ENCODE measurements at places on chromosomes 16 and 17. TPM values are rescaled to one million over a fixed set of nuclear protein-coding genes. Genes with fewer than 3 reads are reported as not detected.

GRCh38 chr16:54931120-54932014 lies 702 bp downstream of the IRX5 start:
- no peaks in the 10 kb centered on the region for H3K36me3 ChIP-seq
- H3K27ac ChIP-seq = no peak overlapping the region
- H3K4me1 ChIP-seq = peaks cover 33% of the 10 kb centered on the region
- peaks cover 67% of the 10 kb centered on the region for H3K27me3 ChIP-seq

Gene KCNJ18
- polyA plus RNA-seq = not detected

Gene TADA2A
- 7.2 TPM for polyA plus RNA-seq

Gene CD300A
- polyA plus RNA-seq = 33.5 TPM

- peaks cover 2% of the 10 kb centered on the region for H3K27me3 ChIP-seq
- DNase-seq = no peak
- H3K36me3 ChIP-seq = no peaks in the 10 kb centered on the region
- H3K4me3 ChIP-seq = no peak overlapping the region
- no peak overlapping the region for H3K27ac ChIP-seq
- H3K4me1 ChIP-seq = no peaks in the 10 kb centered on the region
These were observed 279.0 kb upstream of the IRX5 start for GRCh38 chr16:54651440-54652195.

- H3K4me3 ChIP-seq = no peak overlapping the region
- DNase-seq = no peak
- H3K36me3 ChIP-seq = no peaks in the 10 kb centered on the region
These were observed 1.5 kb upstream of the LGALS3BP start for GRCh38 chr17:78981010-78981888.

- H3K27me3 ChIP-seq = no peaks in the 10 kb centered on the region
- H3K27ac ChIP-seq = peak overlapping the region; percentile 98
- no peak overlapping the region for H3K4me3 ChIP-seq
- H3K36me3 ChIP-seq = no peaks in the 10 kb centered on the region
- no peak for DNase-seq
These were observed 2.4 kb downstream of the TNRC6A start for GRCh38 chr16:24731722-24732419.

GRCh38 chr17:75439287-75439686 lies 17.1 kb upstream of the TMEM94 start:
- no peaks in the 10 kb centered on the region for H3K36me3 ChIP-seq
- no peak for DNase-seq
- peaks cover 7% of the 10 kb centered on the region for H3K4me1 ChIP-seq
- no peaks in the 10 kb centered on the region for H3K27me3 ChIP-seq
- no peak overlapping the region for H3K27ac ChIP-seq

GRCh38 chr16:85075236-85075924 lies 36.9 kb downstream of the CIBAR2 start:
- no peak overlapping the region for H3K27ac ChIP-seq
- no peak overlapping the region for H3K4me3 ChIP-seq
- no peaks in the 10 kb centered on the region for H3K27me3 ChIP-seq
- no peak for DNase-seq
- H3K36me3 ChIP-seq = peaks cover 93% of the 10 kb centered on the region
- H3K4me1 ChIP-seq = no peaks in the 10 kb centered on the region

GRCh38 chr16:53946746-53947386 lies 242.9 kb downstream of the FTO start:
- no peak overlapping the region for H3K27ac ChIP-seq
- DNase-seq = no peak
- H3K27me3 ChIP-seq = no peaks in the 10 kb centered on the region
- H3K36me3 ChIP-seq = no peaks in the 10 kb centered on the region

DNA sequence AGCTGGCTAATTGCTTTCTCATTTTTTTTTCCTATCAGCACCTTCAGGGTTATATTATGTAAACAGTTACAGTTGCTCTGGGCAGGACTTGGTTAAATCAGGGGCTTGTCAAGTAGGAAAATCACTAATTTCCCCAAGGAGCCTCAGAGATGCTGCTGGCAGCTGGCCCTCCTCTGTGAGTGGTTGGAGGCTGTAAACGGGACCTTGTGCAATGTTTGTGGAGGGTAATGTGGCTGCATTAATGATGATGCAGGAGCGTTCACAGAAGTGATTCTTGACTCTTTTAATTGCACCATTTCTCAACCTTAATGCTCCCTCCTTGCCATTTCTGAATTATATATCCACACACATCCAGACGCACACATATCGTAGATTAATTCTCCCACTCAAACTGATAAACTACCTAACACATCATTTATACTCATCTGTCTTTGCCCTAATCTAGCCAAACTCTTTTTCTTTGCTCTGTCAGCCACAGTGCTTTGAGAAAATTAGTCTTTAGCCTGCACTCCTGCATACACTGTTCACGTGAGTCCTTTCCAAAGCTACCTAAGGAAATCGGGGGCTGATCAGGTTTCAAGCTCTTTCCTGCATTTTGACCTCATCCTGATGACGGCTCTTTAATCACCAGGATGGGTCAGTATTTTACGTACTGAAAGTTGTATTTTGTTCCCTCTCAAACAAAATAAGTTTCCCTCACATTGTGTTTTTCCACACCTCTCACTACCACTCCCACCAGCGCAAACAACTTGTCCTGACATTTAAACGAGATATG lies 154.4 kb upstream of the PIRT start:
- no peak overlapping the region for H3K27ac ChIP-seq
- H3K27me3 ChIP-seq = no peaks in the 10 kb centered on the region
- DNase-seq = no peak
- no peaks in the 10 kb centered on the region for H3K4me1 ChIP-seq
- no peak overlapping the region for H3K4me3 ChIP-seq

Gene CEP112
- 0.92 TPM for polyA plus RNA-seq

- peak overlapping the region; percentile 1 for H3K4me3 ChIP-seq
- no peak for DNase-seq
- H3K36me3 ChIP-seq = no peaks in the 10 kb centered on the region
- peaks cover 25% of the 10 kb centered on the region for H3K4me1 ChIP-seq
- H3K27me3 ChIP-seq = no peaks in the 10 kb centered on the region
- H3K27ac ChIP-seq = peak overlapping the region; percentile 94
These were observed 2.7 kb downstream of the LITAF start for GRCh38 chr16:11583889-11584565.

- no peaks in the 10 kb centered on the region for H3K36me3 ChIP-seq
- peak overlapping the region; percentile 97 for H3K27ac ChIP-seq
- no peaks in the 10 kb centered on the region for H3K27me3 ChIP-seq
- H3K4me3 ChIP-seq = peak overlapping the region; percentile 91
- H3K4me1 ChIP-seq = peaks cover 23% of the 10 kb centered on the region
These were observed 1.0 kb upstream of the RHOT1 start for GRCh38 chr17:32141258-32141657.

GRCh38 chr16:65989861-65990604 lies 376.5 kb upstream of the CDH5 start:
- no peak for DNase-seq
- no peaks in the 10 kb centered on the region for H3K27me3 ChIP-seq
- no peaks in the 10 kb centered on the region for H3K36me3 ChIP-seq
- no peak overlapping the region for H3K4me3 ChIP-seq
- no peaks in the 10 kb centered on the region for H3K4me1 ChIP-seq
